Activated T-helper 9 cell treated with anti-CD3 and anti-CD28 coated beads, Interleukin-2, amount 50 U/mL, for 16 hours (primary cell): ENCODE measurements at places on chromosomes 12 and 14.

DNA sequence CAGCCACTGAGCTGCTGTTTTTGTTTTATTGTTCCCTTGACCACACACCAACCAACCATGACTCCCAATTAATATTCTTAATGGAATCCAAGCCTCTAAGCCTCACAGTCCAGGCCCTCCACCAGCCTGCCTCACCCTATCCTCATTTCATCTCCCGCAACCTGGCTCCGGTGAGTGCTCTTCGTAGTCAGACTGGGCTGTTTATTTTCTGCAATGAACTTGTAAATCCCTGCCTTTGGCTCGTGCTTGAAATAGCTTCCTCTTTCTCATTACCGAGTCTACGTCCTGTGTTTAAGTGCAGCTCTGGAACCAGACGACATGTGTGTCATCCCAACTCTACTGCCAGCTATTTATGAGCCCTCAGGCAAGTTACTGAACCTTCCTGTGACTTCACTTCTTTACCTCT lies 12.4 kb upstream of the ETFBKMT start:
- no peak for DNase-seq

DNA sequence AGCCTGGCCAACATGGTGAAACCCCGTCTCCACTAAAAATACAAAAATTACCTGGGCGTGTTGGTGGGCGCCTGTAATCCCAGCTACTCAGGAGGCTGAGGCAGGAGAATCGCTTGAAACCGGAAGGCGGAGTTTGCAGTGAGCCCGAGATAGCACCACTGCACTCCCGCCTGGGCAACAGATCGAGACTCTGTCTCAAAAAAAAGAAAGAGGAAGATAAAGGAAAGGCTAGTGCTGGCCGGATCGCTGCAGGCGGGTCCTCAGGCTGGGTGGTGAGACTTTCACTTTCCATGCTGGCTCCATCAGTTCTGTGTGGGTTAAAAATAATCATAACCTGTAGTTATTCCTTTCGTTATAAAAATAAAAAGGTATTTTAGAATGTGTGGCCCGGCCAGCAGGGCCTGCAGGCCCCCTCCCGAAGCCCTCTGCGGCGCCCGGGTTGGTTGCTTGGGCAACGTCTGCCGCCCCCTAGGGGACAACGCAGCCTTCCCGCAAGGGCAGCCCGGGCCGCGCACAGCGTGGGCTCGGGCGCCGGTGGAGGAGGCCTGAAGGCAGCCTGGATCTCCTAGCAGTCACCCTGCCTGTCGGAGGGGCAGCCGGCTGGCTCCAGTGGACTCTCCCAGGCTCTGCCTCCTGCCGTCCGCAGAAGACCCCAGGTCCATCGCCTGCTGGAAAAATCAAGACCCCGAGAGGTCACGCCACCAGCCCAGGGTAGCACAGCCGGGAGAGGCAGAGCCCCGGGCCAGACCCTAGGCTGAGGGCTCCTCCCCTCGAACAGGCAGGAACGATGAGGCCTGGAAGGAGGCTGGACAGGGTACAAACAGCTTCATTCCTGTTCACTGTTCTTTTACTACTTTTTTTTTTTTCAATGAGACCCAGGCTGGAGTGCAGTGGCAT lies 5.0 kb upstream of the SLC25A47 start:
- DNase-seq: peak; percentile 52

GRCh38 chr14:89892953-89893352 lies 61.6 kb downstream of the EFCAB11 start:
- DNase-seq: no peak

GRCh38 chr12:122486805-122487426 lies 13.8 kb downstream of the ZCCHC8 start:
- no peak for DNase-seq

GRCh38 chr12:44748950-44749468 lies 127.1 kb downstream of the NELL2 start:
- DNase-seq: no peak

DNA sequence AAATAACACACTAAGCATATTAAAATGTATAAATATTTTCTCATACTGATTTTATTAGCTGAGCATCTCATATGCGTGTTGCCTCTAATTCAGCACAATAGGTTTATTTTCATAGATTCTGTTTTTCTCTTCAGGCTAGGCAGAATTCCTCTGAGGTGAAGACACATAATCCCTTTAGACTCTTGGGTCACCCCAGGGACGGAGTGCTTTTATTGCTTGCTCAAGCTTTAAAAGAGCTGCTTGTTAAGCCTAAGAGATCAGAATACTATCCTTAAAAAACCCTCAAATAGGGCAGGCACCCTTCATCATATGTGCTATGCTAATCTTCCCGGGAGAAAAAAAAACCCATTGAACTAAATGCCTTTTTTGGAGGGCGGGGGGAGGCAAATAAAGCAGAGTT lies 390.1 kb downstream of the KCNH5 start:
- DNase-seq: no peak

- DNase-seq: no peak
Measured at GRCh38 chr14:103304706-103305105, 29.3 kb upstream of the EIF5 start.

- DNase-seq: no peak
Measured at GRCh38 chr14:31090883-31091764, 64.9 kb upstream of the STRN3 start.

DNA sequence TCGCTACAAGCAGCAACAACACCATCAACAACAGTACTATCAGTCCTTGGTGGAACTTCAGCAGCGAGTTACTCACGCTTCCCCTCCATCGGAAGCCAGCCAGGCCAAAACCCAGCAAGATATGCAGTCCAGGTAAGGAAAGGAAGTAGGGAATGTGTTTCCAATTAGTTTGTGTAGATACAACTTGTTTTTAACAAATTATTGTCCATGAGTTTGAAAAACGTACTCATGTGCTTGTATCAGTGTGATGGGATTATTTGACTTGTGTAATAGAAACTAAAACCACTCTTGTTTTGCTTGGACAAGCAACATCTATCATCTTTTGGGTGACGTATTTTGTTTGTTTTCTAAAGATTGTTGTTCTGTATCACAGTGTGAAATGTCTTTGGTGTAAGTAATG lies 137.9 kb downstream of the NAV3 start:
- DNase-seq: no peak

- no peak for DNase-seq
Measured at GRCh38 chr14:92413379-92413778, 90.4 kb downstream of the SLC24A4 start.

DNA sequence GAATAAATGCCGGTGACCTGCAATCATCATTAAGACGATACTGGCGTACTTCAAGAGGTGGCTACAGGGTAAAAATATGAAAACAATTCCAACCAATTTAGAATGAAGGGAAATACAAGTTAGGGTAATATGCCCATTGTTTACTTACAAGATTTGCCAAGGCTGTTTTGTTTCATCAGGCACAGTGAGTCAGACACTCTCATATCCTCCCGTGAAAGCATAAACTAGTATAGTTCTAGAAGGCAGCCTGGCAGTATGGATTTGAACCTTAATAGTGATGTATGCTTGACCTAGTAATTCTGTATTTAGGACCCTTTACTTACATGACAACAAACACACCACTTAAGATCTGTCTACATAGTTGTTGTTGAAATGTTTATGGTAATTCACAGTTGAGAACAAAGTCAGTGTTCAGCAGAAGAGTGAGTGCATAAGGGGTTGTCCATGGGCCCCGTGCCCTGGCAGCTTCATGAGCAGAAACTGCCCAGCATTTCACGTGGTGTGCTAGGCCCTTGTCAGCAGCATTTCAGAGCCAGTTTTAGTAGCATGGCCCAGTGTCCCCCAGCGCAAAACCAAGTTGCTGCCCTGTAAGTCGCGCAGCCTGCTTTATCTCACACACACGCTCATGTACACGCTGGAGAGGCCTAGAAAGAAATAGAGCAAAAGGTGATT lies 80.8 kb downstream of the EP400 start:
- no peak for DNase-seq

DNA sequence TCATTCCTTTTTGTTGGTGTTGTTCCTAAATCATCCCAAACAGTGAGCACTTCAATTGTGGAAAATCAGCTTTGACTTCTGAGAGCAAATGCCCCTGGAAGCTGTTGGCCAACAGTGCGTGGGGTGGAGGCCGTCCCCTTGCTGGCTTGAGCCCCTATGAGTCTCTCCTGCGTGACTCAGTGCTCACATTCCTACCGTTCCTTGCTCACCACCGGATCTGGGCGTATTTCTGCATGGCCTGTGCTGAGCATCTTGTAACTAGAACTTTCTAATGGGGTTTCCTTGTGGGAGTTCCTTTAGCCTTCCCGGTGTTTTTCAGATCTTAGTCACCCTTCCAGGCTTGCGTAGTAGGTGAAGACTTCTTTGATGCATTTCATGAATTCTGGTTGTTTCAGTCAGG lies 14.7 kb downstream of the SERPINA1 start:
- no peak for DNase-seq

DNA sequence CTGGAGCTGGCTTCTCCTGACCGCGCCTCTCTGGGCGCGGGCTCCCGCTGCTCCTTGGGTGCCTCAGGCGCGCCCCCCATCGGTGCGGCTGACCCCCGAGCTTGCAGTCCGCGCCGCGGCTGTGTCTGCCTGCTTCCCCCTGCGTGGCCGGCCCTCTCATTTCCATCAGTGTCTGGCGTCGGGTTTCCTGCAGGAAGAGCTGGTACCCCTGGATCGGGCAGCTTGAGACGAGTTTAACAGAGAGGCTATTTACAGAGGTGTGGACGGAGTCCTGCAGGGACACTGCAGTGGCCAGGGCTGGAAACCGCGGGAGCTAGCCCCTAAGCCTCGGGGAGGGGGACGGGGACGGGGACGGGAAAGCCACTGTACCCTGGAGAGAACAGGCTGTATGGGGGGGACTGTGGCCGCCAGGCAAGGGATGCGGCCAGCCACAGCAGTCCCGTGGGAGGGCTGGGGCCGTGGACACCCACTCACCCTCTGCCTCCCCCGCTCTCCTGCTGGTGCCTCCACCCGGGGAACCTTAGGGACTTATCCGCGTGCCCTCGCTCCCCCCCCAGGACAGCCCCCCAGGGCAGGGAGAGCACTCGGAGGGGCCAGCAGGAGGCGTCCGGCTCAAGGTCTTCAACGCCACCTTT lies 3.7 kb upstream of the CACNA2D4 start:
- no peak for DNase-seq

- DNase-seq: no peak
Measured at GRCh38 chr14:90996967-90997366, 63.5 kb downstream of the RPS6KA5 start.

GRCh38 chr12:114064497-114064896 lies 98.4 kb upstream of the RBM19 start:
- DNase-seq: no peak

GRCh38 chr14:29847056-29847380 lies 80.6 kb downstream of the PRKD1 start:
- no peak for DNase-seq

GRCh38 chr12:125519026-125519651 lies 453.9 kb downstream of the AACS start:
- DNase-seq: no peak

DNA sequence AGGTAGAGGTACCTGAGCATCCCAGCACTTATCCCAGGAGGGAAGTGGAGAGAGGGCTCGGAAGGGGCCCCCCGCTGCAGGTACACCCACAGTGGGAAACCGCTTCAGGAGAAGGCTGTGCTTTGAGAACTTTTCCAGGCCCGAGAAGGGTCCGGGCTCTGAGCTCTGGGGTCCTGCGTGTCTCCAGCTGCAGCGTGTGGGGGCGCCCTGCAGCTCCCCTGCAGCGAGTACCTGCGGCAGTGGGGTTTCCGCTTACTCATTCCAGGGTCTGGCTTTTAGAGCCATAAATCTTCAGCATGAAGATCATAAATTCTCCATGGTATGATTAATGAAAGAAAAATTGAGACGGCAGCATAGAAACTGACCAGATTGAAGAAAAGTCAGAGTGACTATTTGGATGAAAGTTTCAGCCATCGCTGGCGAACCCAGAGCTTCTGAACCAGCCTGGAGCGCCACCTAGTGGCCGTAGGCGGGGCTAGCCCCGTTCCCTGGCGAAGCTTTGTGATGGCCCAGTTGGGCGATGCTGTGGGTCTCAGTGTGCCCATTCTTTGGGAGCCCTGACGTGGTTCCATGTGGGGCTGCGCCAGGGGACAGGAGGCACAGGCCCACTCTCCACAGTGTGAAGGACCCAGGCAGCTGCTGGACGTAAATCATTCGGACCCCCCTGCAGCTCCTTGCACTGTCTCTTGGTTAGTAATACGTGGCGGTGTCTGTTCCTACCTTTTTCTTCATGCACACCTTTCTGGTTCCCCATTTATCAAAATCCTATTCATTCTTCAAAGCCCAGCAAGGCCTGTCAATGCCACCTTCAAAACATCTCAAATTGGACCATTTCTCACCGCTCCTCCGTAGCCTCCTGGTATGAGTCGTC lies 198.2 kb downstream of the TSPAN9 start:
- peak; percentile 46 for DNase-seq

DNA sequence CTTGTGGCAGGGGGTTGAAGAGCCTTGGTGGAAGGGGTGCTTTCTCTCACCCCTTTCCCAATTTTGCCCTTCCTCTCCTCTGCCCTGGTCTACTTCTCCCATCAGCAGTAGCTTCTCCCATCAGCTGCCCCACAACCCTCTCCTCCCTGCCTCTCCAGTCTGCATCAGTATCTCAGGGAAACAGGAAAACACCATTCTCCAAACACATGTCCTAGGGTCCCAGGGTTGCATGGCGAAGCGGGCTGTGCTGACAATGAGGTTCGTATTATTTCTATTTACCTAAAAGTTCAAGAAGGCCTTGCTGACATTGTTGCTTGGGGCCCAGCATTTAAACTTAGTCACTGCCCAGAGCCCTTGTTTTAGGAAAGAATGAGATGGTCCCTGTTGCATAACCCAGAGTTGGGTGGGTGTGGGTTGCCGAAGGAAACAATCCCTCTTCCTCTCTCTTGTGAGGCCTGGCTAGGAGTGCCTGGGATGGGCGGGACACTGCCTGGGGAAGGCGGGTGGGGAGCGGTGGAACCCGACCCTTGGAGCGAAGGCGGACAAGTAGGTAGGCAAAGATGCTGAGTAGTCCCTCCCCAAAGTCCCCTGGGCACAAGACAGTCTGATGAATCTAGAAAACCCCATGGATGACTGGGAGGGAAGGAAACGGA lies 1.3 kb upstream of the IGFBP6 start:
- DNase-seq: no peak

DNA sequence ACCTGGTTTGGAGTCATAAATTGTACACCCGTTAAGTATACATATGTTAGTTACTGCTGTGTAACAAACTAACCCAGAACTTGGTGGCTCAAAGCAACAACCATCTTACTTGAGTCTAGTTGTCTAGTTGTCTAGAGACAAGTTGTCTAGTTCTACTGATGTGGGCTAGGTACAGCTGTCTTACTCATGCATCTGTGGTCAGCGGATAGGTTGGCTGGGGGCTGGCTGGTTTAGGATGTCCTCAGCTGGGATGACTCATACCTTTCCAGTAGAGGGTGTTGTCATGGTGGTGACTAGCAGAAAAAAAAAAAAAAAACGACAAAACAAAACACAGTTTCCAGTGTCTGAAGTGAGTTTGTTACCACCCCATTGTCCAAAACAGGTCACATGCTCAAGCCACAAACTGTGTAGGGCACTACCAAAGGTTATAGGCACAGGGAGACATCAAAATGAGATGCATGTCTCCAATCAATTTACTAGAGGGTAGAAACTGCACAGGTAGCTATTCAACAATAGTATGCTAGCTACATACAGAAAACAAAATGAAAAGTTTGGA lies 680.3 kb downstream of the MED13L start:
- no peak for DNase-seq

DNA sequence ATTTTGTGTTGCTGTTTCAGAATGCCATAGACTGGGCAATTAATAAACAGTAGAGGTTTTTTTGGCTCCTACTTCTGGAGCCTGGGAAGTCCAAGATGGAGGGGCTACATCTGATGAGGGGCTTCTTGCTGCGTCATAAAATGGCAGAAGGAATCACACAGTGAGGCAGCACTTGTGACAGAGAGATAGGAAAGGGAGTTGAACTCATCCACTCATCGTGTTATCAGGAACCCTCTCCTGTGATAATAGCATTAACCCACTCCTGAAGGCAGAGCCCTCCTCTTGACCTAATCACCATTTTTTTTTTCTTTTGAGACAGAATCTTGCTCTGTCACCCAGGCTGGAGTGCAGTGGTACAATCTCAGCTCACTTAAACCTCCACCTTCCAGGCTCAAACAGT lies 9.7 kb downstream of the TDG start:
- no peak for DNase-seq
